Fibroblast of pulmonary artery (primary cell): ENCODE measurements at places on chromosomes 13 and 19.

- no peak for DNase-seq
Measured at GRCh38 chr19:2194513-2195078, 30.9 kb downstream of the DOT1L start.

DNA sequence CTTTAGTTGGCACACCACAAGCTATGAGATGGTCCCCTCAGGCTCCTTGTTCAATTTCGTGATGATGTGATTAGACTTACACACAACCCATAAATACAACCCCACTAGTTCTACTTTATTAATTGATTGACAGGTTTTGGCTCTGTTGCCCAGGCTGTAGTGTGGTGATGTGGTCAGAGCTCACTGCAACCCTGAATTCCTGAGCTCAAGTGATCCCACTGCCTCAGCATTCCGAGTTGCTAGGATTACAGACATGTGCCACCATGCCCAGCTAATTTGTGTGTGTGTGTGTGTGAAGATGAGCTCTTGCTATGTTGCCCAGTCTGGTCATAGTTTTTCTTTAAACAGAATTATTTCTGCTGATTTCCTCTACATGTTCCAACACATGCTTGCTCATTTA is 17.5 kb upstream of the HTR2A start:
- DNase-seq: no peak

- DNase-seq: no peak
Measured at GRCh38 chr19:34957830-34958751, 5.9 kb downstream of the ZNF792 start.

DNA sequence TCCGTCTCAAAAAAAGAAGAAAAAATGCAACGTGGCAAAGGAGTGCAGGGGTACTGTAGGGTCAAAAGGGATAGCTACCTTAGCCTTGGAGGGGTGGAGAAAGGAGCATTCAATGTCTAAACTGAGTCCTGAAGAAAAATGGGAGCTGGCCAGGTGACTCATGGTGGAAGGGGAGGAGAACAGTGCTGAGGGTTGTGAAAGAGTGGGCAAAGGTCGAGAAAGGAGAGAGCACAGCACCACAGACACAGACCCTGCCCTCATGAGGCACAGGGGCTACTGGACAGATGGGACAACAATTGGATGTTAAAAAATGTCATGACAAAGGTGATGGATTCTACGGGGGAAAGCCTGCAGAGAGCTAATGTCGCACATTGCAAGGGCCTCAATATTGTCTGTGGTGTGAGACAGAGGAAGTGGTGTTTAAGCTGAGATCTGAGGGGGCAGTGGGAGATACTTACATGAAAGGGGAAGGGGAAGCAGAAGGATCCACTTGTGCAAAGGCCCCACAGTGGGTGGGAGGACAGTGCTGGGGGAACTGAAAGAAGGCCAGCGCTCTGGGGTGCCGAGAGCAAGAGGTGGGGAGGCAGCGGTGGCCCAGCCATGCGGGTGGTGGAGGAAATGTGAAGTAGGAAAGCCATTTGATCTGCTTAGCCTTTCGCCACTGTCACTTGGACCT is 42.9 kb upstream of the URAD start:
- DNase-seq: no peak

DNA sequence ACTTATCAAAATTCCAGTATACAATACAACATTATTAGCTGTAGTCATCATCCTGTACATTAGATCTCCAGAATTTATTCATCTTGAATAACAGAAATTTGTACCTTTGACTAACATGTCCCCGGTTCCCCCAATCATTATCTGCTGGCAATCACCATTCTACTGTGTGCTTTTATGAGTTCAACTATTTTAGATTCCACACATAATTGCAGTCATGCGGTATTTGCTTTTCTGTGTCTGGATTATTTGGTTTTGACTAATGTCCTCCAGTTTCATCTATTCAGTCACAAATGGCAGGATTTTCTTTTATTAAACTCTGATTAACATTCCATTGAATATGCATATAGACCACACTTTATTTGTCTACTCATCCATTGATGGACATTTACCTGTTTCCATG is 530.7 kb upstream of the SLITRK1 start:
- DNase-seq: no peak

DNA sequence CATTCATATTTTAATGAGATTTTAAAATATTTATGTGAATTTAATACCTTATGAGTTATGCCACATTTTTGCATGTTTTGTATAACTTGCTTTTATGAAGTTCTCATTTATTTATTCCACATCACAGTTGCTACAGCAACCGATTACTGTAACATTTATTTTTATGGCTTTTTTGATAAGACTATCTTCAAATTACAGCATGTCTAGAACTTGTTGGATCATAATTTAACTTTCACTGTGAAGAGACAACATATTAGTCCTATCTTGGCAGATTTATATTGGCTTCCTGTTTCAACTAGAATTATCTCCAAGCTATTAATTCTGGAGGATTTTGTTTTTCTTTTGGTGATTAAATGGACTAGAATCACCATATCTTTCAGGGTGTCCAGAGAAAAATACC is 793.7 kb upstream of the SLITRK5 start:
- no peak for DNase-seq
